ENCODE measurements at places on chromosomes 2 and 18.

GRCh38 chr18:78787751-78788150, 191.9 kb upstream of the SALL3 start:
- no peaks in the 10 kb centered on the region for H3K4me1 ChIP-seq
- H3K27me3 ChIP-seq: peaks cover 18% of the 10 kb centered on the region
- H3K36me3 ChIP-seq: no peaks in the 10 kb centered on the region
- H3K27ac ChIP-seq: no peak overlapping the region

GRCh38 chr2:29314816-29315571, 199.8 kb downstream of the CLIP4 start:
- DNase-seq: no peak
- H3K4me3 ChIP-seq: peak overlapping the region; percentile 32
- peaks cover 5% of the 10 kb centered on the region for H3K27me3 ChIP-seq
- H3K4me1 ChIP-seq: peaks cover 23% of the 10 kb centered on the region

GRCh38 chr2:73232403-73233153, 461 bp downstream of the PRADC1 start:
- H3K4me3 ChIP-seq: peak overlapping the region; percentile 94
- H3K27ac ChIP-seq: peak overlapping the region; percentile 95
- DNase-seq: no peak
- H3K36me3 ChIP-seq: peaks cover 25% of the 10 kb centered on the region
- H3K4me1 ChIP-seq: peaks cover 32% of the 10 kb centered on the region
- H3K27me3 ChIP-seq: no peaks in the 10 kb centered on the region

GRCh38 chr2:148979164-148979918, 59.2 kb upstream of the LYPD6B start:
- no peaks in the 10 kb centered on the region for H3K4me1 ChIP-seq
- DNase-seq: no peak
- H3K36me3 ChIP-seq: no peaks in the 10 kb centered on the region
- no peak overlapping the region for H3K27ac ChIP-seq
- no peak overlapping the region for H3K4me3 ChIP-seq

GRCh38 chr2:69061525-69061924, 48.5 kb downstream of the ANTXR1 start:
- H3K4me3 ChIP-seq: no peak overlapping the region
- peaks cover 3% of the 10 kb centered on the region for H3K4me1 ChIP-seq
- H3K27me3 ChIP-seq: no peaks in the 10 kb centered on the region
- no peaks in the 10 kb centered on the region for H3K36me3 ChIP-seq

DNA sequence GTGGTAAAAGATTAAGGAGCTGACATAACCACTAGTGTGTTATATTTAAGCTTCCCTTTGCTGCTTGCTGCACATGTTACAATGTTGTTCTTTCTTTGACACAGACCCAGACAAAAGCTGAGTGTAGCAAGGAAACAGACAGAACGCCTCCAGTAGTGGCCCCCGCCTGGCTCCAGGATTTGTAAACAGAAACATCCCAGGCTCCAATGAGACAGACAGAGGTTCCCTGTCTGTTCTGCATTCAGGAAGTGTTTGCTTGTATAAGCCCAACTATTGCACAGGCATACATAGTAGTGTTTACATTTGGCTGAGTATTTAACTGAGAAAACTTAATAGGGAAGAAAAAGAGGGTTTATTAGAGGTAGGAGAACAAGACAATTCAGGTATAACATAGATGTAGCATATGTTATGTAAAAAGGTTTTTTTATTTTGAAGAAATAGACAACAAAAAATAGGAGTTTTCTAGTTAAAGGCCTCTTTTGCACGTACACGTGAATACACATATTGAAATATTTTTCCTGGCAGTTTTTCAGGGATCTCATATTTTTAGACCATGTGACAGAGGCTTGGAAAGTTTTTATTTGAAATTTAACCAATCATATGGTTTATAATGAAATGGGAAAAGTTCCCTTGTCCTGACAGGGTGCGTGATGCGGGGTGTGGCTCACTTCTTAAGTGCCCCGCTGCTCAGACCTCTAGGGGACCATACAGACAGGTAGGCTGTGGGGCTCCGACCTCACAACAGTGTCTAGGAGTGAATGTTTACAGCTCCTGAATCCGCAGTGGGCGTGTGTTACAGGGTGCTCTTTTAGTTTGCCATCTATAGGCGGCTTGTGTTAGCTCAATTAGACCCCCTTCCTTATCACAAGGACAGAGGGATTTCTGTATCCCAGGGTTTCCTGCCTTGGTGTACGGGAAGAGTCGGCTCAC, 118.4 kb downstream of the BMPR2 start:
- no peaks in the 10 kb centered on the region for H3K27me3 ChIP-seq
- no peak for DNase-seq
- H3K4me3 ChIP-seq: no peak overlapping the region
- H3K36me3 ChIP-seq: peaks cover 13% of the 10 kb centered on the region
- peaks cover 13% of the 10 kb centered on the region for H3K4me1 ChIP-seq

DNA sequence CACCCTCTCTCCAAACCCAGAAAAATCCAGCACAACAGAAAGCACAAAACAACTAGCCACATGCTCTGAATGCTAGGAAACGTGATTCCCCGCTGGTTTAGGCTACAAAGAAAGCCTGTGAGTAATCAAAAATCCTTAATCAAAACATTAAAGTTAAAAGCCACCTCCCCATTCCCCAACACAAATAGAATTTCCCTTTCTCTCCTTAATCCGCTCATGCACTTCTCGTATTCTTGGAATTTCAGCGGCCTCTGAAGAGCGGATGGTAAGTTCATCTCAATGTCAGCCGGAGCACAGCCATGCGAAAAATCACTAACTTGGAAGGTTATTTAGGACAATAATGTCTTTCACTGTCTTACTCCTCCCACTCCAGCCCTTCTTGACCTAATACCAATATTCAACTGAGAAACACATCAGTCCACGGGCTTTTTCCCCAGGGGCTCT, 126.7 kb downstream of the OSBPL1A start:
- H3K27ac ChIP-seq: peak overlapping the region; percentile 76
- no peaks in the 10 kb centered on the region for H3K36me3 ChIP-seq
- H3K27me3 ChIP-seq: no peaks in the 10 kb centered on the region
- H3K4me3 ChIP-seq: peak overlapping the region; percentile 81

DNA sequence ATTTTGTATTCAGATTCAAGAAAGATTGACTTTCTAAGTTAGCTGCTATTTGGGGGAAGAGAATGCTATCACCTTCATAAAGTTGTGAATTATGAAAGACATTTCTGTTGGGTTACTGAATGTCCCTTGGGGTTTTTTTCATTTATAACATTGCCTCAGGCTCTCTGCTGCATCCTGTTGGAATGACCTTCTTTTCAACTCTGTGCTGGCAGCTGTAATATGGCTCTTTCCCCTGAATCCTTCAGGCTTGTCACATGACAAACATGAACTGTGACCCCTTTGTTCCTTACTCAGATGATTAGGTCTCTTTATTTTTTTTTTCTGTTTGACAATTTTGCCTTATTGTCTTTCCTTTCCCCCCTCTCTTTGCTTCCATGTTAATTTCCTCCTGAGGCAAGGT, 159.8 kb downstream of the TAF4B start:
- H3K4me3 ChIP-seq: no peak overlapping the region
- H3K36me3 ChIP-seq: peaks cover 12% of the 10 kb centered on the region
- DNase-seq: no peak
- H3K4me1 ChIP-seq: peaks cover 5% of the 10 kb centered on the region
- H3K27me3 ChIP-seq: no peaks in the 10 kb centered on the region
- H3K27ac ChIP-seq: no peak overlapping the region

DNA sequence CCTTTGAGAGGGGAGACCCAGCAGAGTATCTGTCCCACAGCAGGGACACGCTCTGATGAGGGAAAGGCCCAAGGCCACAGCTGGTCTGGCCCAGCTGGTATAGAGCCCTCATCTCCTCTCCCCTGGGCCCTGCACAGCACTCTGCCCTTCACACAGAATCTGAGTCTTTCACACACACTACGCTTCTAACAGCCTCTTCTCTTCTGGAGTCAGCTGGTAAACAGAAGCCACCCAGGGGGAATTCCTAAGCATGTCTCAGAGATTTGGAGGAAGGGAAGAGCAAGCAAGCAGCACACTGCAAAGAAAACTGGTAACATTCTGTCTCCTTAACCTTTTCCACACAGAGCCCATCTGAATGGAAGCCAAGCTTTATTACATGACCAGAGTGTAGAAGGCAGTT, 121.1 kb upstream of the ACAA2 start:
- no peak overlapping the region for H3K27ac ChIP-seq
- DNase-seq: no peak
- no peaks in the 10 kb centered on the region for H3K36me3 ChIP-seq
- no peak overlapping the region for H3K4me3 ChIP-seq
- H3K27me3 ChIP-seq: no peaks in the 10 kb centered on the region

DNA sequence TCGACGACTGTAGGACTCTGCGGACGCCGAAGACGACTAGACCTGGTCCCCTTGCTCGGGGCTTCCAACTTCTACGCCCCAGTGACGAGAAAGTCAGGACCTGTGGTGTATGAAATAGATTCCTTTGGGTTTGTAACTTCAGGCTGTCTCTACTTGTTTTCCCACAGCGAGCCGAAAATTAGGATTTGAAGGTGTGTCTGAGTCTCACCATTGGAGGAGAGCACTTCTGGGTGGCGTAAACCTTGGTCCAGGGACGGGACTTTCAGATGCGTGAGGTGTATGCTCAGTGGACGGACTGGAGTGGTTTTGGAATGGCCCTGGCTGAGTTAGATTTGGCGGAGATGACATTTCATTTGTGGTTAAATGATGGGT, 1.3 kb downstream of the BIRC6 start:
- peak overlapping the region; percentile 95 for H3K27ac ChIP-seq
- no peak for DNase-seq
- H3K27me3 ChIP-seq: no peaks in the 10 kb centered on the region
- H3K4me1 ChIP-seq: peaks cover 37% of the 10 kb centered on the region
- no peaks in the 10 kb centered on the region for H3K36me3 ChIP-seq

- peak overlapping the region; percentile 68 for H3K27ac ChIP-seq
- H3K27me3 ChIP-seq: no peaks in the 10 kb centered on the region
- H3K4me1 ChIP-seq: peaks cover 72% of the 10 kb centered on the region
- peaks cover 4% of the 10 kb centered on the region for H3K36me3 ChIP-seq
Observed at GRCh38 chr18:75204732-75205513, 4.0 kb downstream of the PTGR3 start.

DNA sequence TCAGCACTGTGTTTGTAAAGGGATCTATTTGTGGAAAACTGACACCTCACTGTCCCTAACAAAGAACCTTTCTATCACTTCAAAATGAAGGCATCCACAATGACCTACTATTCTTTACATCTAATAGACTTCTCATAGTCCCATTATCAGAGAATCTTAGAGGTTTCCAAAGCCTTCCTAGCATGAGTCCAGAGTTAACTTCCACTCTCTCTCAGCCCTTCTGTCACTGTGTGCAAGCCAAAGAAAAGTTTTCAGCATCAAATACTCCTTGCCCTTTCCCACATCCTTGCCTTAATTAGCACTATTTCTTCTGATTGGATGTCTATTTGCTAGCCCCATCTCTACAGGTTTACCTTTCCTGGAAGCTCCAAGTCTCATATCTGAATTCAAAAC, 178.5 kb downstream of the ERBB4 start:
- DNase-seq: no peak
- no peaks in the 10 kb centered on the region for H3K27me3 ChIP-seq
- no peaks in the 10 kb centered on the region for H3K4me1 ChIP-seq
- no peaks in the 10 kb centered on the region for H3K36me3 ChIP-seq
- no peak overlapping the region for H3K27ac ChIP-seq
- H3K4me3 ChIP-seq: no peak overlapping the region

DNA sequence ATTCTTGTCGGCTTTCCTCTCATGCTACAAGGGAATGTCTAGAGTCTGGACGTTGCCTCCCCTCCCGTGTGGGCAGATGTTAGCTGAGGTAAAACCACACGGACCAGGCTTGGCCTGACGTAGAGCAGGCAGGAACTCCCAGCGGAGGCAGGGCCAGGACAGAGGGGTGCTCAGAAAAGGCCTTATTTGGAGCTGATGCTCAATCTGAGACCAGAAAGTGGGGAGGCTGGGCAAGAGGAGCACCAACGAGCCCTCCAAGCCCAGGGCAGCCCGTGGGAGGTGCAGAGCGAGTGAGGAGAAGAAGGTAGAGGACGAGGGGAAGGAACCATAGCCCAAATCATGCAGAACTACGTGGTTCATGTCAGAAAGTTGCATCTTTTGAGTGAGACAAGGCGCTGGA, 9.0 kb downstream of the TEX51 start:
- no peak for DNase-seq
- no peak overlapping the region for H3K4me3 ChIP-seq
- no peak overlapping the region for H3K27ac ChIP-seq
- no peaks in the 10 kb centered on the region for H3K36me3 ChIP-seq
- H3K27me3 ChIP-seq: peaks cover 6% of the 10 kb centered on the region

DNA sequence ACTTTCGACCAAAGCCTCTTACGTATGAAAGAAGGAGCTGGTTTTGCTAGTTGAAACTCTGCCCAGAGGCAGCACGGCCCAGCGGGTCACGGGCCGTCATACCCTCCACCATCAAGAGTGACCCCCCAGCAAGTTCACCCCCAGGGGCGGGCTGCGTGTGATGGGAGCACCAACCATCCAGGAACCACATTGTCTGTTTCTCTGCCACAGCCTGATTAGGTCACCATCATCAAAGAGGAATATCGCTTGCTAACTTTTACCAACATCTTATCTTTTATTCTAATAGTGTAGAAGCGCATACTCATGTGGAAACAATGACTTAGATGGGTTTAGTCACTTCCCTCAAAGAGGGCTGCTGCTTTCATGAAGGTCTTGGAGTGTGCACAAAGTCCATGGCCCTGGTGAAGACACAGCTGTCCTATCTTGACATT, 116.6 kb upstream of the SMIM21 start:
- H3K27me3 ChIP-seq: no peaks in the 10 kb centered on the region
- no peak overlapping the region for H3K4me3 ChIP-seq

DNA sequence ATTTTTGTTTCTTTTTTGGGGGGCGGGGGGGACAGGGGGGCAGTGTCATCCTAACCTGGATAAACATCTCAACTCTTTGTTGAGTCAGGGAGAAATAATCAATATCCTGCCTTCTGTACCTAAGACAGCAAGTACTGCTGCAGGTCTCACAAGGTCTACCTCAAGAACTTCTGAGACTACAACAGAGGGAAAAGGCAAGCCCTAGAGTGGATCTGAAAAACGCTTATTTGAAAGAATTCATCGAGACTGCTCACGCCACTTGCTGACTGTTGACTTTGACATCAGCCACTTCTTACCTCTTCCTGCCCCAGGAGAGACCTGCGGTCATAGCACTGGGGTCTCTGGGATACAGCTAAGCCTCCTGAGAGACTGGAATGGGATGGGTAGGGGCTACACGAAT, 8.4 kb downstream of the HDLBP start:
- H3K27me3 ChIP-seq: no peaks in the 10 kb centered on the region
- H3K4me3 ChIP-seq: no peak overlapping the region
- H3K27ac ChIP-seq: no peak overlapping the region
- peaks cover 39% of the 10 kb centered on the region for H3K4me1 ChIP-seq
- DNase-seq: no peak
- no peaks in the 10 kb centered on the region for H3K36me3 ChIP-seq

- no peak overlapping the region for H3K27ac ChIP-seq
- H3K36me3 ChIP-seq: no peaks in the 10 kb centered on the region
- peaks cover 16% of the 10 kb centered on the region for H3K27me3 ChIP-seq
- no peak for DNase-seq
- no peaks in the 10 kb centered on the region for H3K4me1 ChIP-seq
- no peak overlapping the region for H3K4me3 ChIP-seq
Observed at GRCh38 chr2:26922405-26923188, 47.8 kb upstream of the MAPRE3 start.

- H3K4me3 ChIP-seq: no peak overlapping the region
- H3K4me1 ChIP-seq: peaks cover 6% of the 10 kb centered on the region
- DNase-seq: no peak
- H3K36me3 ChIP-seq: no peaks in the 10 kb centered on the region
Observed at GRCh38 chr2:217055624-217056023, 195.8 kb upstream of the TNP1 start.

- DNase-seq: no peak
- H3K27me3 ChIP-seq: no peaks in the 10 kb centered on the region
- H3K27ac ChIP-seq: no peak overlapping the region
- H3K4me1 ChIP-seq: peaks cover 19% of the 10 kb centered on the region
- H3K36me3 ChIP-seq: peaks cover 35% of the 10 kb centered on the region
- no peak overlapping the region for H3K4me3 ChIP-seq
Observed at GRCh38 chr2:96701636-96702035, 38.2 kb downstream of the LMAN2L start.
